ENCODE measurements at places on chromosomes 3 and 15. TPM values are rescaled to one million over a fixed set of nuclear protein-coding genes. Genes with fewer than 3 reads are reported as not detected.
A peak's percentile ranks its signal among the peaks of the same experiment; 100 is the strongest.

Gene CHDH
- 8.2 TPM for total RNA-seq

Gene SLC30A4
- 0.02 TPM for total RNA-seq

Gene TMEM158
- total RNA-seq: 29.1 TPM

Gene LRRIQ4
- 0.26 TPM for total RNA-seq

- H3K4me1 ChIP-seq: no peaks in the 10 kb centered on the region
- no peaks in the 10 kb centered on the region for H3K27me3 ChIP-seq
- no peak for DNase-seq
Observed at GRCh38 chr15:58459045-58459444, 27.3 kb downstream of the LIPC start.

DNA sequence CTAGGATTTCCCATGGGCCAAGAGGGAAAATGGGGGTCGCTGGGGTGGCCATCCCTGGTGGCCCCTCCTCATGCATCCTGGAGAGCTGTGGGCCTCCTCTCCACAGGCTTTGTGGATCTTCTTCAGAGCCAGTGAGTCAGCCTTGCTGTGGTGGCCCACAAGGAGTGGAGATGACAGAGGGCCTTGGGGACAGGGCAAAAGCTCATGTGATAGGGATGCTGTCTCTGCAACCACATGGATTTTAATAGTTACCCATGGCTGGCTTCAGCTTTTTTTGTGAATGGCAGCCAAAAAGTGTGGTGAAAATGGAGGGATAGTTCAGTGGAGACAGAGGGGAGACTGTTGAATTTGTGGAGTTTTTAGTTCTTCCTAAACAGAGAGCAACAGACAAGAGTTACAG, 1.2 kb downstream of the TF start:
- H3K36me3 ChIP-seq: no peaks in the 10 kb centered on the region
- H3K27me3 ChIP-seq: no peaks in the 10 kb centered on the region
- no peak overlapping the region for H3K27ac ChIP-seq
- no peaks in the 10 kb centered on the region for H3K4me1 ChIP-seq

DNA sequence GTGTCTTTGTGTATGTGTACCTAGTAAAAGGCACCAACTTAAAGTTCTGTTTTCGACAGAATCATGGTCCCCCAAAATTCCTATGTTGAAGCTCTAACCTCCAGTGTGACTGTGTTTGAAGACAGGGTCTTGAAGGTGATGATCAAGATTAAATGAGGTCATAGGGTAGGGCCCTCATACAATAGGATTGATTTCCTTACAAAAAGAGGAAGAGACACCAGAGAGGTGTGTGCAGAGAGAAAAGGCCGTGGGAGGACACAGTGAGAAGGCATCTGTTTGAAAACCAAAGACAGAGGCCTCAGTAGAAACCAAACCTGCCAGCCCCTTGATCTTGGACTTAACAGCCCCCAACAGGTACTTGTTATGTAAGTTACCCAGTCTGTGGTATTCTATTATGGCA, 52.0 kb upstream of the CORO2B start:
- H3K4me3 ChIP-seq: no peak overlapping the region
- H3K27ac ChIP-seq: no peak overlapping the region
- no peaks in the 10 kb centered on the region for H3K27me3 ChIP-seq
- DNase-seq: no peak
- H3K4me1 ChIP-seq: no peaks in the 10 kb centered on the region
- 0 out of 2 replicates have a peak, but pooled peaks cover 6% of the 10 kb centered on the region for H3K36me3 ChIP-seq

- H3K36me3 ChIP-seq: peaks cover 11% of the 10 kb centered on the region
- no peaks in the 10 kb centered on the region for H3K27me3 ChIP-seq
- no peak overlapping the region for H3K4me3 ChIP-seq
- H3K4me1 ChIP-seq: no peaks in the 10 kb centered on the region
- H3K27ac ChIP-seq: no peak overlapping the region
Observed at GRCh38 chr3:45608885-45609284, 14.3 kb downstream of the LIMD1 start.

DNA sequence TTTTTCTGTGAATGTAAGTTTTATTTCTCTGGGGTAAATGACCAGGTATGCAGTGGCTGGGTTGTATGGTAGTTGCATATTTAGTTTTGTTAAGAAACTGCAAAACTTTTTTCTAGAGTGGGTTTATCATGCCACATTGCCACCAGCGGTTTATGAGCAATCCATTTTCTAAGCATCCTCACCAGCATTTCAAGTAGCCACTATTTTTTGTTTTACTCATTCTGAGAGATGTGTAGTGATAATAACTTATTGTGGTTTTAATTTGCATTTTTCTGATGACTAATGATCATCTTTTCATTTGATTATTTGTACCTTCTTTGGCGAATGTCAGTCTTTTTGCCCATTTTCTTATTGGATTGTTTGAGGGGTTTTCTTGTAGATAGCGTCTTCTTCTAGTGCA, 56.2 kb downstream of the SPRED1 start:
- DNase-seq: no peak
- no peak overlapping the region for H3K27ac ChIP-seq
- H3K27me3 ChIP-seq: no peaks in the 10 kb centered on the region
- peaks cover 33% of the 10 kb centered on the region for H3K36me3 ChIP-seq
- no peak overlapping the region for H3K4me3 ChIP-seq

DNA sequence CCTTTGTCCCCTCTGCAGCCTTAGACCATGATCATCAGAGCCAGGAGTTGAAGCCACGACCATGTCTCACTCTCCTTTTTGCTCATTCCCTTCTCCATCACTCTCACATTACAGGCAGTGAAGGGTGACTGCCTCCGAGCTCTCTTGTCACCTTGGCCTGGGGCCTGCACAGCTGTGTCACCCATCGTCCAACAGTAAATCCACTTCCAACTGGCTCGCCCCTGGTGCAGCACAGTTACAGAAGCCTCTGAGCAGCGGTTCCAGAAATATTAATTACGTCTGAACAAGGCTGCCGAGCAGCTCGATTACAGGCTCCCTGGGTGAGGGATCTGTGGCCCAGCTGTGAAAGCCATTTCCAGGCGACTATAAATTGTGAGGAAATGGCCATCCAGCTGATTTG, 528.2 kb downstream of the NR2F2 start:
- no peak for DNase-seq
- H3K36me3 ChIP-seq: no peaks in the 10 kb centered on the region
- no peaks in the 10 kb centered on the region for H3K4me1 ChIP-seq
- no peak overlapping the region for H3K27ac ChIP-seq
- no peaks in the 10 kb centered on the region for H3K27me3 ChIP-seq
- H3K4me3 ChIP-seq: no peak overlapping the region

DNA sequence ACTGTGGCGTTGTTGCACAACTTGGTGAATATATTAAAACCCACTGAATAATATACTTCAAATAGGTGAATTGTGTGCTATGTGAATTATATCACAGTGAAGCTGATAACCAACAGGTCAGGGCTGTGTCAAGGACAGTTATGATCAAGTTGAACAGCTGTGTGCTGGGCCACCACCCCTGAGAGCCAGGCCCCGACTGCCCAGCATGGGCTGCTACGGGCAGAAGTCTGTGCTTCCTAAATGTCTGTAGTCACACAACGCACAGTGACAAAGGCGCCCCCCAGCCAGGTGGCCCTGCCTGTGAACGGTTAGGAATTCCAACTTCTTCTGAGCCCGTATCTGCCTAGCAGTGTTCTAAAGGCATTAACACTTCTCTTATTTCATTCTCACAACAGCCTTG, 32.8 kb downstream of the TKT start:
- H3K36me3 ChIP-seq: peaks cover 42% of the 10 kb centered on the region
- H3K27me3 ChIP-seq: no peaks in the 10 kb centered on the region
- no peak overlapping the region for H3K27ac ChIP-seq

GRCh38 chr15:80155001-80155377, 2.2 kb downstream of the FAH start:
- H3K27ac ChIP-seq: no peak overlapping the region
- H3K4me1 ChIP-seq: no peaks in the 10 kb centered on the region
- peak overlapping the region; percentile 4 for H3K4me3 ChIP-seq

- H3K27me3 ChIP-seq: no peaks in the 10 kb centered on the region
- H3K27ac ChIP-seq: no peak overlapping the region
- peaks cover 5% of the 10 kb centered on the region for H3K4me1 ChIP-seq
- no peak for DNase-seq
- no peaks in the 10 kb centered on the region for H3K36me3 ChIP-seq
Observed at GRCh38 chr3:42984701-42985100, 5.6 kb downstream of the GASK1A start.
